NCI-H1930 (cell line): ENCODE measurements at places on chromosomes 5 and 9.
A peak's percentile ranks its signal among the peaks of the same experiment; 100 is the strongest.

DNA sequence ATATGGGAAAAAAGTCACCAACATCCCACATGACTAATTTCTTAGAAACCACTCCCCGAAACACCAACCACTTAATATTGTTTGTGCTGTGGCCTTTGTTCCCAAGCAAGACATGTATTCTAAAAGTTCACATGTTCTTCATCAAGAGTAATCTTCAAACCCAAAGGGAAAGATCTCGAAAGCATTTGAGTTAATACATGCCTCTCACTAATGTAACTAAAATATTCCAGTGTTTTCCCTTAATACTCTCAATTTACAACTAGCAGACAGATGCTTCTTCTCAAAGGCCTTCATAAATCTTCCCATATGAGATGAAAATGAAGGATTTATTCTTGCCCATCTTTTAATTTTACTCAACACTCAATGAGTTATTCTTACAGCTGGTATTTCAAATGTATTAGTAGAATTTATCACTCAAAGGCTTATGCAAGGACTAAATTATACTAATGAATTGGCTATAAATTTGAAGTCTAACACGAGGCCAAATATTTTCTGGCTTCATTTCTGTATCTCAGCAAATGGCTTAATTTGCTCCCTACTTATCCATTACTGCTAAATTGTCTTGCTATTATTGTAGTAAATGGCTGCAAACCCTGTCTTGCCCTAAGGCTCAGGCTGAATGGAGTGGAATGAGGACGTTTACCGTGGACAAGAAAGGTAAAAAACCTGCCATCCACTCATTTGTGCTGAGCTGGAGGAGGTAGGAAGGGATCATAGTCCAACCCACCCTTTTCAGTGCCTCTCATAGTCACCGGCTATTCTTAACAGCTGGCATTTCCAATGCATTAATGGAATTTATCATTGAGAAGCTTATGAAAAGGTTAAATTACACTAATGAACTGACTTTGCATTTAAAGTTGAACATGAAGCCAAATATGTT is 474.4 kb downstream of the RASEF start:
- no peak for DNase-seq

DNA sequence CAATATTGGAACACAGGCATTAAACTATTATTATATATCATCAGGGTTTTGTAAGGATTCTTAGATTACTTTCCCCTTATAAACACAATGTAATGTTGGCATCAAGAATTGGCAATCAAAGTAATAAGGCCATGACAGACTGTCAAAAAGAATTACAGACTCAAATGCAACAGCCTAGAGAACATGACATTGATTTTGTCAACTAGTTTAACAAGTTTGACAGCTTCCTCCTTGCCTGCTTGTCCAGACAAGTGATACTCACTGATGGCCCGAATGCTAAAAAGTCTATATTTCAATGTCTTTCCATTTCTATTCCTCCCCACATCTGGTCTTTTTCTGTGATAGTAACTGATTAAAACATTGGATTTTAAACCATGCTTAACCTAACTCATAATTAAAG is 6.4 kb upstream of the ANKRD31 start:
- DNase-seq = no peak

- DNase-seq = peak; percentile 62
These were observed 17.6 kb upstream of the UBE2D2 start for GRCh38 chr5:139543423-139543991.

DNA sequence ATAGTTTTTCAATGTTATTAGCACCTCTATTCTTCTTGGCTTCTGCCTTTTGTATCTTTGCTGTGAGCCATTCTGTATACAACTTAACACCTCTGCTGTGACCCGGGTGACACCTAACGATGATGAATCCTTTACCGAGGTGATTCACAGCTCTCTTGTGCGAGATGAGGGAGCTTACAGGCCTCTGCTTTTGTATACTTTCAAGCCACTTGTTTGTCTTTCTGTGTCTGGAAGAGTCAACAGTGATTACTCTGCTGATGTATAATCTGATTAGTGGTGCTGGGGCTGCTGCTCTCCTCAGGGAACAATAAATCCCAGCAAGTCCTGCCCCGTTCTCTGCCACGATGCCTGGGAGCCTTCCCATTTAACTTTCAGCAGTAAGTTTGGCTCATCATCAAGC is 442.9 kb upstream of the SGCD start:
- DNase-seq = peak; percentile 14

DNA sequence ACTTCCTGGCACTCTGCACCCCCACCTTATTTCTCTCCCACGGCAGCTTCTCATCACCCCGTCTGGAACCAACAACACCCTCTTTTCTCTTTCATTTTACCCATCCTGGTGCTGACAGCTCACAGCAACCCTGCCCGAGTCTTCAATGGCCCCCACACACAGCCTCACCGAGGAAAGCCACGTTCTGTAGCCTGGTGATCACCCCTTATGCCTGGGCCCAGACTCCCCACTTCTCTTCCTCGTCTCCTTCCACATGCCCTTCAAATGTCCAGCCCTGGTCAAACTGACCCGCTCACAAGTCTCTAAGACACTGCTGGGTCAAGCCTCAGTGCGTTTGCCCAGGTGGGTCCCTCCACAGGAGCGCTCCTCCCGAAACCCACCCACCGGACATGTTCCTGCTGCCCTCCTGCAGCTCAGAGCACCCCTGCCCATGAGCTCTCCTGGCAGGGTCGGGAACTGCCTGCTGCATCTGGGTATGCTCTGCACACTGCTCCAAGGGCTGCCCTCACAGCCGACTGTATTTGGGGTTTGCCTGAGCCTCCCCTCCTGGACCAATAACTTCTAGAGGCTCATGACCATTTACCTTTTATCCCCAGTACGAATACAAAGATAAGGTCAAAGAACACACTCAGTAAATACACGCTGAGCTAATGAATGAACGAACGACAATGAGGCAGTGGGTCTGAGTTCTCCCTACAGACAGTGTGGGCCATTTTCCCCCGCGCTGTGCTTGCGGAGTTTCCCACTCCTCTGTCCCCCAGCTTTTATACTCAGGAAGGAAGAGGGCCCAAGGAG is 154.7 kb upstream of the PHYKPL start:
- DNase-seq = no peak

- DNase-seq = no peak
These were observed 241.2 kb downstream of the TRIM32 start for GRCh38 chr9:116928289-116928688.

DNA sequence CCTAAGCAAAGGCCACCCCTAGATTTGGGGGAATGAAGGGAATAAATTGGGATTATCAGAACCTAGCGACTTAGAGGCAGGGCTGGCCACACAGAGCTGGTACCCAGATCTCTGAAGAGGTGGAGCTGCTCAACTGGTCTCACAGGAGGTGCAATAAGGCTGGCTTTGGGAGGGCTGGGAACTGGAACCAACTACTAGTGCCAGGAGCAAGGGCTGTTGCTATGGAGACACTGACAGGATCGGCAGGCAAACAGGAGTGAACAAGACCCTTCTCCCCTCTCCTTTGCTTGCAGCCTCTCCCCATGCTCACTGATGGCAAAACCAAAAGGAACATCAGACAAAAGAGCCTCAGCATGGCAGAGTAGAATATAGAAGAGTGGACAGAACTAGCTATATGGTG is 17.0 kb upstream of the WHRN start:
- no peak for DNase-seq

DNA sequence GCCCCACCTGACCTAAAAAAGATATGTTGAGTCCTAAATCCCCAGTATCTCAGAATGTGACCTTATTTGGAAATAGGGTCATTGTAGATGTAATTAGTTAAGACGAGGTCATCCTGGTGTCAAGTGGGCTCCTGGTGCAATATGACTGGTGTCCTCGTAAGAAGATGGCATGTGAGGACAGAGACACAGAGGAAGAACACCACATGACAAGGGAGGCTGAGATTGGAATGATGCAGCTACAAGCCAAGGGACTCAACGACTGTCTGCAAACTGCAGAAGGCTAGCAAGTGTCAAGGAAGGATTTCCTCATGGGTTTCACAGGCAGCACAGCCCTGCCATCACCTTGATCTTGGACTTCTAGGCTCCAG is 100.4 kb upstream of the DAP start:
- DNase-seq = no peak

DNA sequence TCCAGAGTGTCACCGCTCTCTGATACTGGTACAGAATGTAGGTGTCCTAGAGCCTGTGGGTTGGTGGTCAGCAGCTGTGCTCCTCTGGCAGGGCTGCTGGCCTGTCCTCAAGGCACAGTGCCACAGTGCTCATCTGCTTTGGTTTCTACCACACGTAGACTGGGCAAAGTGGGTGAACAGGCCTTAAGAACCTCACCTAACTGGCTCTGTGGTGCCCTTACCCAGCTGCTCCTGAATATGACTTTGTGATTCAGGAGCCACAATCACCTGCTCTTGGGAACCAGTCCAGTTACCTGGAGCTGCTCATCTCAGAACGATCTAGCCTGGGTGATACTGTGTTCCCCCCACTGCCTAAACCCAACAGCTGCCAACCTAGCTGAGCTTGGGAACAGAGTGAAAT is 6.4 kb downstream of the NOP16 start:
- no peak for DNase-seq

DNA sequence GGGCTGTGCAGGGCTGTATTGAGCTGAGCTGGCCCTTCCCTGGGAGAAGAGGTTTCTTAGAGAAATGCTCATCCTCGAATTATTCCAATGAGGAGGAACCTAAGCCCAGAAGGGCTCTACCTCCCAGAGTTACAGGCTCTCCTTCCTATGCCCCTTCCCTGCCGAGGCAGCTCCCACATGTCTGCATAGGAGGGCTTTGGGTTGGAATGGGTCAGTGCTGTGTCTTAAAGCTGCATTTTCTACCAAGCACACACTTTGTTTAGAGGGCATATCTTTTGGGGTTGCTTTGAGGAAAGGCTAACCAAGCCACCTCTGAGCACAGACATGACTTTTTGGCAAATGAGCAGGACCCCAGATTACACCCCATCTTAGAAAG is 9.1 kb downstream of the NEK6 start:
- DNase-seq = no peak

- DNase-seq = no peak
These were observed 231.7 kb downstream of the ARHGAP26 start for GRCh38 chr5:143001764-143002351.

GRCh38 chr5:53946405-53947100 is 363.8 kb downstream of the ARL15 start:
- DNase-seq = no peak
